ENCODE measurements at places on chromosomes 4 and X.

DNA sequence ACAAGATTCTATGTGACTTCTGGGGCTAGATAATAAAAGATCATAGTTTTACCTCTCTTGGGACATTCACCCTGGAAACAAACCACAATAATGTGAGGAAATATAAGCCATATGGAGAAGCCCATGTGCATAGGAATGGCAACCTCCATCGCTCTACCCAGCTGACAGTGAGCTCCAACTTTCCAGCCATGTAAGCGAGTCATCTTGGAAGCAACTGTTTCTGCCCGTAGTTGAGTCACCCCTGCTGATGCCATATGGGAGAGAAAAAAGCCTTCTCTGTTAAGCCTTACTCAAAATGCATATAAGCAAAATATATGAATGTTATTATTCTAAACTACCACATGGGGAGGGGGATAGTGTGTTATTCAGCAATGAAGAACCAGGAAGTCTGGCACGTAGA is 31.4 kb upstream of the RELL1 start:
- DNase-seq: no peak

DNA sequence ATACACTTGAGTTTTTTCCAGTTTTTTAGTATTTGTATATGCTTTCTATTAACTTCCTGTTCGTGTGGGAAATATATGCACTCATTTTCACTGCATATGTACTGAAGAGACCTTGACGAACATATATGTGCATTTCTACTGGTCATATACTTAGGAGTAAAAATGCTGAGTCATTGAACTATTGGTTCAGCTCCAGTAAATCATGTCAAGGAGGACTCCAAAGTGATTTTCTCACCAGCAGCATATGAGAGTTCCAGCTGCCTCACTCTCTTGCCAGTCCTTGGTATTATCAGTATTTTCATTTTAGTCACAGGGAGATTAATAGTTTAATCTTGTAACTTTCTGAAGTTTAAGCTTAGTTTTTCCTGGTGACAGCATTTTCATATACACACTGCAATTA is 2750.2 kb downstream of the ARAP2 start:
- DNase-seq: no peak

DNA sequence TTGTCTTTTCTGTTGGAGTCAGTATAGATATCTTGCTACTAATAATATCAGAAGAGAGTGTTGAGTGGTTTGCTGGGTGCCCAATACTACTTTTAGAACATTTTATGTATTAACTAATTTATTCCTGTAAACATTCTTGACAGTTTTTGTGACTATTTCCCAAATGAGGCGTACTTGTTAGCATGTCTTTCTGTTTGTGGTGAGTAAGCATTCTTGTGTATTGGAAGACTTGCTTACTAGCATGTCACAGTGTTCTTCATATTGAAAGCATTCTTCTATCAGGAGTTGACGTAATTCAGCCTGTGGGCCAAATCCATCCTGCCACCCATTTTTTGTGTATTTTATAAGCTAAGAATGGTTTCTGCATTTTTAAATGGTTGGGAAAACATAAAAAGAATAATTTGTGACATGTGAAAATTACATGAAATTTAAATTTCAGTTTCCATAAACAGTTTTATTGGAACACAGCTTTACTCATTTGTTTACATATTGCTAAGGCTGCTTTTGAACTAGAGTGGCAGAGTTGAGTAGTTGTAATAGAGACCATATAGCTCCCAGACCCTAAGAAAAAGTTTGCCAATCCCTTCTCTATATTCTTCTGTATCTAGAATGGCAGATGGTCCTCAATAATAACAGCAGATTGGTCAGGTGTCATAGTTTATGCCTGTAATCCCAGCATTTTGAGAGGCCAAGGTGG is 20.4 kb downstream of the REPS2 start:
- DNase-seq: no peak

GRCh38 chr4:129394635-129395034 is 298.7 kb downstream of the C4orf33 start:
- DNase-seq: no peak

DNA sequence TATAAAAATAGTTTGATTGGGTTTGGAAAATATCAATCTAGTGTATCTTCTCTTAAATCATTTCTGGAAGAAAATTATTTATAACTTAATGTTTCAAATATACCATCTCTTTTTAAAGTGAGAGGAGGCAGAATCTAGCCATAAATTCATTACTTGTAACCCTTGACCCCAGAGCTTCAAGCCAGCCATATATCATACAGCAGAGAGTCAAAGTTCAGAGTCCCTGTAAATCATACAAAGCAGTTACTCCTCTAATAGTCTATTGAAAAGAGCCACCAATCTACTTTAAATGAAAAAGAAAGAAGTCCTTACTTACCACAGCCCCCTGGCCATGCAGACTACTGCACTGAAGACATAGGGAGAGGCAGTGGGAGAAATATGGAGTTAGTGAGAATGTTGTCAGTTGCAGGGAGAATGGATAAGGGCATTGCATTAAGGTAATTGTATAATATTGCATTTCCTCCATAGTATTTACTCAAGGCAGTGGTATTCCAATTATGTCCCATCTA is 229.5 kb downstream of the NKX6-1 start:
- DNase-seq: no peak

DNA sequence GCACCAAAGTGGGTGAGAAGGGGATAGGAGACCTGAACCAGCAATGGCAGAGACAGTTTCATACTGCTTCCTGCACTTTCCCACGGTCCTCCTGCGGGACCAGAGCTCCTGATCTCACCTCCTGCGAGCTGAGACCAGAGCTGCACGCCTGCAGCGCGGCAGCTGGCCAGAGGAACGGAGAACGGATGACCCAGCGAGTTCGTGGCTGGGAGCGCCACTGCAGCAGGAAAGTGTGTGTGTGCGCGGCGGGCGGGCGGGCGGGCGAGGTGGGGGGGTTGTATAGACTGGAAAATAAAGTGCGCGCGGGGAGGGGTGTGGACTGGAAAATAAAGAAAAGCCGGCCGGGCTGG is 16.5 kb downstream of the MCF2 start:
- no peak for DNase-seq

- DNase-seq: no peak
These were observed 6.0 kb downstream of the SAT1 start for GRCh38 chrX:23788946-23789345.

DNA sequence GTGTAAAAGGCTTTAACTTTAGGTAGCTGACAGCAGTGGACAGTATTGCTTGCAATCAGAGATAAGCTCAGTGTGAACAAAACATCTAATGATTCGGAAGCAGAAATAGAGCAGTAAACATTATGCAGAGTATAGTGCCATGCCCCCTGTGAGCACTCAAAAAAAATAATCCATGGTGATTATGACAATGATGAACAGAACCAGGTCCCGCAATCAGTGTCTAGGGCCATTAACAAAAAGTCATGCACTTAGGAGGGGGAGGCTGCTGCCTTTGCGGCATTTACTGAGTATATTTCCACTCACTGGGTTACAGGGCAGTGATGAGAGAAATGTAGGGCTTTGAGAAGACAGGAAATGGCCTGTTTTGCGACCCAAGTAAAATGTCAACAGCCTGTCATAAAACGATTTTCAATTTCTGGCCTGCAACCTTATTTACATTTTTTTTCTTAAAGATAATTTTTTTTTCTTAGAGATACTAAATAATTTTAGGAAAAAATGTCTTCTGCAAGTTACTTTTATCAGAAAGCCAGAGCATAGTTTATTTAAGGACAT is 27.3 kb upstream of the NEIL3 start:
- DNase-seq: no peak

- no peak for DNase-seq
These were observed 89.3 kb upstream of the MAML3 start for GRCh38 chr4:140243278-140243753.

DNA sequence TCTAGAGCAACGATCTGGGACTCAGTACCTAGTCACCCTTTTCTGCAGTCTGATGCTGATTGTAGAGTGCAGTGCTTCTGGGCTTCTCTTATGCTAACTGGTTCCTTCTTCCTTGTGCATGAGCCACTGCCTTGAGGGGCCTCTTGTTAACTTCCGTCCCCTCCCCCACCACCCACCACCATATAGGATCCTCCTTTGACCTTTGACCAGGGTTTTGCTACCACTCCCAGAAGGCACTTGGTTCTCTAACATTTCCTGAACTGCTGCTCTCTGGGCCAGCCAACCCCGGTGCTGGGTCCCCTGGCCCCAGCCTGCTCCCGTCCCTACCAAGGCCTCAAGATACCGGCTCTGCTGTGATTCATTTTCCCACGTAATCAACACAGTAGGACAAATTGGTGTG is 104.6 kb upstream of the KLF3 start:
- DNase-seq: no peak

DNA sequence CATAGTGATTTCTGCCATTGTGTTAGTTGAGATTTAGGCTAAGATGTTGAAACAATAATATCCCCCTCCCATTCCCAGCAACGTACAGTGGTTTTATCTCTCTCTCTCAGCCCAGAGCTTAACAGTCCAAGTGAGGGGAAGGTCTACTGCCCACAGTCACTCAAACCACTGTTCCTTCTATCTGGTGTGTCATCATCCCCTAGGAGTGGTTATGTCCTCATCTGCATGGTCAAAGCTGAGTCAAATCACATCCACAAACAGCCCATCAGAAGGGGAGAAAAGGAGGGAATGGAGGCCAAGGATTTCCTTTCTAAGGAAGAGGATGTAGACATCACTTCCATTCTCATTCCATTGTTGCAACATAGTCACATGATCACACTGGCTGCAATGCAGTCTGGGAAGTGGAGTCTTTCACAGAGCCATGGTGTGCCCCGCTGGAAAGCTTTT is 42.8 kb upstream of the CHRNA9 start:
- no peak for DNase-seq

GRCh38 chr4:148445071-148445859 is 3.1 kb upstream of the NR3C2 start:
- DNase-seq: no peak

- DNase-seq: no peak
These were observed 751.8 kb upstream of the POU3F4 start for GRCh38 chrX:82756272-82756671.

DNA sequence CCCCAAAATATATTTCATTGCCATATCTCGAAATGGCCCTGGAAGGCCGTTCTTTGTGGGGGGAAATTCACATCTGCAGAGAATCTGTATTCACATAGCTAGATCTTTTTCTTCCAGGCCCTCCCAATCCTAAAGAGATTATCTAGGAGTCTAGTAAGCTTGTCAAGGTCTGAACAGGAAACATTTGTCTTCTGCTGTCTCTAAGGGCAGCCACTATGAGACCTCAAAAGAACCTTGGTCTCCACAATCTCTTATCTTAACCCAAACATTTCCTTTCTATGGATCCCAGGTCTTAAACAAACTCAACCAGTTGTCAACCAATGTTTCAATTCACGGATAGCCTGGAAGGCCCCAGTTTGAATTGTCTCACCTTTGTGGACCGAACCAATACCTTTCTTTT is 45.0 kb downstream of the CRLF2 start:
- no peak for DNase-seq

GRCh38 chr4:39339968-39340367 is 26.2 kb downstream of the RFC1 start:
- no peak for DNase-seq

GRCh38 chr4:1793496-1793840 is 375 bp downstream of the FGFR3 start:
- DNase-seq: no peak

DNA sequence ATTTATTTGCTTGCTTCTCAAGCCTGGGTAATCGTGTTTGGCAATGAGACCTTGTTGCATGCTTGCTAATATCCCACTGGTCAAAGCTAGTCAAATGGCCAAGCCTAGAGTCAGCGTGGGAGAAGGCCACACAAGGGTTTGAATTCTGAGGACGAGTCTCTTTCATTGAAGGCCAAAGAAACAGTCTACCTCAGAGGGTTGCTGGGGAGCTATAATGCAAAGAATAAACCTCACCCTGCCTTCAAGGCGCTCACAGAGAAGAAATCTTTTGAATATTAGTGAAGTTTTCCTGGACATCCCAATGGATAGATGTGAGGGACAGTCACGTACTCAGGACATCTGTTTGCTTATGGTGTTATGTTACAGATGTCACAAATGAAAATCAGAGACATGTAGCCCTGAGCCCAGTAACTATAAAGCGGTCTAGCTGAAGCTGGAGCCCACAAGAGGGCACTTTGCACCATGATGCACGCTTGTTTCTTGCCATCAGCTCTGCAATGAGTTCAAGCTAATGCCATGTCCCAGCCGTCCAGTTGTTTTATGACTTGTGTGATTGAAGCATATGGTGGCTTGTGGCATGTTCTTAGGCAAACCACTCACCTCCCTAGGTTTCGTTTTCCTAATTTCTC is 1.1 kb upstream of the TLR3 start:
- no peak for DNase-seq

DNA sequence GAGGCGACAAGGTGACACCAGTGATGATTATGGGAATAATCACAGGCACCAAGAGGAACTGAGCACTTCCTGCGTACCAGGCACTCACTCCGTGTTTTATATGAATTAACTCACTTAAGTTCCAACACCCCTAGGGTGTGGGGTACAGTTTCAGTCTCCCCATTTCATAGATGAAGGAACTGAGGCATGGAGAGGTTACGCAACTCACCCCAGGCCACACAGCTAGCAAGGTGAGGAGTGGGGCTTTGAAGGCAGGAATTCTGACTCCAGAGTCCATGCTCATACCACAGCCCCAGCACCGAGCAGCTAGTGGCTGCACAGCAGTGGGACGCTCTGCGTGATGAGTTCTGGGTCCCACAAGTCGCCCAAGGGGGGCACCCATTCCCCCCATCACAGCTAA is 29.9 kb downstream of the PPP2R2C start:
- DNase-seq: no peak

DNA sequence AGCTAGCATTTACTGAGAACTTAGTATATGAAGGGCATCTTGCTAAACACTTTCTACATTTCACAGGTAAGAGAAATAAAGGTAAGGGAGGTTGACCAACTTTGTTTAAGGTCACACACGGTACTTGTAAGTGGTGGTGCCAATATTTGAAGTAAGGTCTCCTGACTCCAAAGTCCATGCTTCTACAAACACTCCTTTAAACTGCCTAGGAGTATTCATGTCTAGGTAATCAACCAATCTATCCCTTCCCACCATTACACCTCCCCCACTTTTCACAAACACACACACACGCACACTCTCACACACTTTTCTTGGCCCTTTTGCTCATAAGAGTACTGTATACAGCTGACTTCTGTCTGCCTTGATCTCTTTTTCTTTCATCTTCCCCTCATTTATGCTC is 7.1 kb downstream of the BEX1 start:
- no peak for DNase-seq

DNA sequence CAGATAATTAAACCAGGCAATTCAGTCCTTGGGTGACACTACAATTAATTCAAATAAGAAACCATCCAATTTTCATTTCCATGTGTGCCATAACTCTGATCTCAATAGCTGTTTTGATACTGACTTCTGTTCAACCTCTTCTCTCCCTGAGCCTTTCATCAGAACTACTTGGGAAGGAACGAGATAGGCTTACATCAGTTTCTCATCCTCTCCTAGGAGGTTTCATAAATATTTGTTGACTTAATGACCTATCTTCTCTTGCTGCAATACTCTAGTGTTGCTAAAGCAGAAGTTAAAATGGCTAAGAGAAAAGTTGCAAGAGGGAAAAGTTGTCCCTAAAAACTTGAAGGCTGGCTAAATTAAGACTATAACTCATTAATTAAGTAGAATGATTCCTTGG is 41.8 kb downstream of the PRKG2 start:
- no peak for DNase-seq

GRCh38 chr4:30028826-30029225 is 691.3 kb upstream of the PCDH7 start:
- DNase-seq: no peak

Data from glomerular endothelial cell (primary cell).